ENCODE measurements at places on chromosomes 11 and 22.

- no peak for DNase-seq
Observed at GRCh38 chr11:77871855-77872254, 50.9 kb downstream of the AAMDC start.

DNA sequence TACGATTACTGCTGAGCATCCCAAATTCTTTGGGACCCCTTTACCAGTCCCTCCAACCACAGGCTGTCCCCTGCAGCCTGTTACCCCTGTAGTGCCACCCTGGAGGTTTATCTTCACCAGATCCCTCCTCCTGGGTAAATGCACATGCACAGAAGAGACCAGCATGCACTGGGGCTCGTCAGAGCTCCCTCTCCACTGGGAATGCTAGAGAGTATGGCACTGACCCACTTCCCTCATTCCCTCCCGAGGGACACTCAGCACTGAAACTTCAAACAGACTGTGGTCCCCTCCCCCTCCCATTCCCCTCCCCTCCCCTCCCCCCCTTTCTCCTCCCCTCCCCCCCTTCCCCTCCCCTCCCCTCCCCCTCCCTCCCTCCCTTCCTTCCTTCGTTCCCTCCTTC is 49.1 kb downstream of the C11orf91 start:
- no peak for DNase-seq

DNA sequence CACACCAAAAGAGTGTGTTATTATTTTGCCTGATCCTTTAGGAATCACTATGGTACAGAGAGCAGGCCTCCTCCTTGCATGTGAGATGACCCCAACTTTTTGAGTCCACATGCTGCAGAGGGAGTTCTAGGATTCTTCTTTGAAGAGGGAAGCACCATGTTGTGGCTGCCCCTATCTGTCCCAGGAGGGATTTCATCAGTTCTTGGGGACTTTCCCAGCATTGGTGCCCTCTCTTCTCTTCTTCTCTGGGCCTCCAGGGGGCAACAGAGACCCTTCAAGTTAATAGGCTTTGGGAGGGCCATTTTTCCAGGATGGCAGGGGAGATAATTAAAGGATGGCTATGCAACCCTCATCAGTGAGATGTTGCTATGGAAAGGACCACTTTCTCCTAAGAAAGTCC is 3.6 kb downstream of the MMP1 start:
- DNase-seq, result peak; percentile 68

DNA sequence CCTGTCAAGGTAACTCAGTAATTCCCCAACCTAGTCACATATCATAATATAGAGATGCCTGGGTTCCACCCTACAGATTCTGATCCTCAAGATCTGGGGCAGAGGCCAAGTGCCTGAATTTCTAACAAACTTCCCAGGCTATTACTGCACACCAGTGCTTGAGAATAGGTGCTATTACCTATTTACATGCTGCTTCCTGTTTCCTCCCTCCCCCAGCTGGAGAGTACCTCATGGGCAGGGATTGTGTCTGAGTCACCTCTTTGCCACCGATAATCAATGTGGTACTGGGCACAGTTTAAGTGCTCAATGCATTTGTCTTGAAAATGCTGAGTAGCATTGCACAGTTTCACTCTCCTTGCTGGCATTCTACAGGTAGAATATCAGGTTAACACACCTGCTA is 582.2 kb upstream of the CADM1 start:
- no peak for DNase-seq

DNA sequence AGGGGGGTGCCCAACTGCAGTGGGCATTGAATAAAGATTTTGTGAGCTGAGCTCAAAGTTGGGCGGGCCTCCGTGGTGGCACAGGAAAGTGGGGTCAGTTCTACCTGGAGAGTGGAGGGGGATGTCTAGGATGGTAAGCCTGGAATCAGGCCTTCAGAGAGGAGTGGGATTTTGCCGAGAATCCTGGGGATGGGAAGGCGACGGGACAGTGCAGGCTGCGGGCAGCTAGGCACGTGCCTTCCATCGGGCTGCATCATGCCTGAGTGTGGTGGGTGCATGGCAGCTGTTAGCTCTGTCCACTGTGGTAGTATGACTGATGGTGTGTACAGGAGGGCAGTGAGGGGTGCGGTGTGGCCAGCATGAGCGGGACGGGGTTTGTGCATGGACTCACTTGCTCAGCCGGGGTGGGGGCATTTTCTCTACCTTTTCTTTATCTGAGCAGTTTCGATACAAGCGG is 3.6 kb downstream of the SHANK3 start:
- no peak for DNase-seq

- no peak for DNase-seq
Observed at GRCh38 chr22:26602127-26602526, 12.2 kb upstream of the TPST2 start.

GRCh38 chr11:37544491-37544890 is 946.5 kb upstream of the RAG2 start:
- DNase-seq, result no peak

- no peak for DNase-seq
Observed at GRCh38 chr11:128501632-128502549, 85.5 kb downstream of the ETS1 start.

- peak; percentile 24 for DNase-seq
Observed at GRCh38 chr11:69539416-69540117, 58.1 kb downstream of the LINC01488 start.

- DNase-seq, result no peak
Observed at GRCh38 chr22:45136594-45136993, 27.1 kb upstream of the NUP50 start.

- no peak for DNase-seq
Observed at GRCh38 chr22:50527921-50528681, 1.7 kb downstream of the TYMP start.

- DNase-seq, result no peak
Observed at GRCh38 chr22:33803371-33804282, 116.6 kb downstream of the LARGE1 start.

DNA sequence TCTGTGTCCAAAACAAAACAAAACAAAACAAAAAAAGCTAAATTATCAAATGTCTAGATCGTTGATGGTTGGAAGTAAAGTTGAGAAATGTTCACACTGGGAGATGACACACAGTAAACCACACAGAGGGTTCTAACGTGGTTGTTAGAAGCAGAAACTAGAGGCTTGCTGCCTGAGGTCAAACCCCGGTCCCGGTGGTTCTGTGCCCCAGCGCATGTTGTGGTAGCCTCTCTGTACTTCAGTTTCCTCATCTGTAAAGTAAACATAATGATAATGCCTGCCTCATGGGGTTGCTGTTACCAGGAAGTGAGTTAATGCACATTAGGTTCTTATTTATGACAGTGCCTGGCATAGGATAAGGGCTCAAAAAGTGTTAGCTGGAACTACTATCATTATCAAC is 33.4 kb downstream of the PPARA start:
- no peak for DNase-seq

DNA sequence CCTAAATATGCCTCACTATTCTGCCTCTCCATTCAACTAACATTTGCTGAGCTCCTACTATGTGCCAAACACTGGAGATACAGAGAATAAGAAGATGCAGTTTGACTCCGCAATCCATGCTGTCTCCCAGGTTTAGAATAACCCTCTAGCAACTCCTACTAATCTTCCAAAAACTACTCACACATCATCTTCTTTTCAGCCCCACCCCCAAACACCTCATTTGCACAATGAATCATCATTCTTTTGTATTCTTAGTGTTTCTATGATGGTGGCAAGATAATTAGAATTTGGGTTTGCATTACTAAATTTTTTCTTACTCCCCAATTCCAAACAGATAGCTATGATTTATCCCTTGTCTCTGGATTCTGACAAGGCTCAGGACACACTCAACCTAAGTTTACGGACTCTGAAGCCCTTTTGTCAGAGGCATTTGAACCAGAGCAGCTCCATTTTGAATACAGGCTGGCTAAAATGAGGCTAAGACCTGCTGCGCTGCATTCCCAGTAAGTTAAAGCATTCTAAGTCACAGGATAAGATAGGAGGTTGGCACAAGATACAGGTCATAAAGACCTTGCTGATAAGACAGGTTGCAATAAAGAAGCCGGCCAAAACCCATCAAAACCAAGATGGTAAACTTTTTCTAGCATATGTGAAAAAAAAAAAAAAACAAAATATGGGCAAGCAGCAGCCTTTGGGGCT is 1038.9 kb downstream of the DLG2 start:
- no peak for DNase-seq

DNA sequence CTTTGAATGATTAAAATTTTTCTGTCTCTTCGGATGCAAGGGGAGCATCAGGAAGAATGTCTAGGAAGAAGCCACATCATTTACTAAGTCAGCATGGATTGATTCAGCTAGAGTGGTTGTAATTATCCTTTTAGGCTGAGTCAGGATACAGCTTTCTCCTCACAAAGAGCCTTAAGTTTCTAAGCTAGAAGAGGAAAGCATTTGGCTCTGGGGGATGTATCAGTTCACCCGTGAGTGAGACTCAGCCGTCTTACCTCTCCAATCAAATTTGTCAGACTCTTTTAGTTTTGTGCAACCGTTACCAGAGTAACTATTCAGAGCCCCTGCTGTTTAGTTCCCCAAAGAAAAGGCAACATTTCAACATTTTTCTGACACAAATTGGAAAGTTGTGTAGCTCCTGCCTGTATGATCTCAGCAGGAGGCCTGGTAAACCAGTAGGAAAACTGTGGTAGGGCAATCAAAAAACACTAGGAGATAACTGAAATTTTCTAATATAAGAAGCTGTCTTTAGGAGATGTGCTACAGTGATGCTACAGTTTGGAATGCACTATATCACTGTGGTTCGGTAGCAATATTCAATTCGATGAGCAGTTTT is 432.4 kb upstream of the LUZP2 start:
- DNase-seq, result no peak

- DNase-seq, result no peak
Observed at GRCh38 chr11:58330861-58331260, 28.0 kb downstream of the OR5B17 start.

GRCh38 chr11:28874706-28875105 is 766.5 kb downstream of the METTL15 start:
- DNase-seq, result no peak

DNA sequence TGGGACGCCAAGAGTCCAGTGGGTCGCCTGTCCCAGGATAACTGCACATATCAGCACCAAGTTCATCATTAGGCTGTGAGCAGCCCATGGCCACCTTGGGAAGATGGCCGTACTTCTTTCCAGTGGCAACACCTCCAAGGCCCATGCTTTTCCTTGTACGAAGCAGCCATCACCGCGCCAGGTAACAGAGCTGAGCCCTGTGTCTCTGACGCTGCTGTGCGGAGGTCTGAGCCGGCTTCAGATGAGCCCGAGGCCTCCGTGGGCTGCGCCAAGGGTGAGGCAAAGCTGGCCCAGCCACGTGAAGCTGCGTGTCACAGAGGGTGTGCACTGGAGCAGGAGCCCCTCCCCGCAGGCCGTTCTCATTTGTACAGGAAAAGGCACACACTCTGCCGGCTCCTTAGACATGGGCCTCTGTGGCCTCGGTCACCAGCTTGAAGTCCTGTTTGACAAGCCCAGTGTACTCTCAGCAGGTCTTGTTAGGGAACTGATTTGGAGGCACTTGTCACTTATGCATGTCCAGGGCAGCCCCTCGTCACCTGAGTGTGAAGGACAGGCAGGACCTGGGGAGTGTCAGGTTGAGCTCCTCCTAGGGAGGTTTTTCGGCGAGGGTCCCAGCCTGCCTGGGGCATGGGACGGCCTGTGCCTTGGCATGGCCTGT is 401.5 kb downstream of the TBC1D22A start:
- no peak for DNase-seq

- no peak for DNase-seq
Observed at GRCh38 chr22:37559901-37560607, at the start of gene CDC42EP1. TSS of gene CDC42EP1 (plus strand) at chr22:37560480. CDS start at chr22:37566350, 5,870 bp downstream.

GRCh38 chr22:44445307-44445680 is 52.7 kb downstream of the RTL6 start:
- no peak for DNase-seq

- no peak for DNase-seq
Observed at GRCh38 chr11:94838027-94838731, 70.0 kb downstream of the AMOTL1 start.

- DNase-seq, result peak; percentile 20
Observed at GRCh38 chr11:57276971-57277675, 40.1 kb upstream of the APLNR start.

DNA sequence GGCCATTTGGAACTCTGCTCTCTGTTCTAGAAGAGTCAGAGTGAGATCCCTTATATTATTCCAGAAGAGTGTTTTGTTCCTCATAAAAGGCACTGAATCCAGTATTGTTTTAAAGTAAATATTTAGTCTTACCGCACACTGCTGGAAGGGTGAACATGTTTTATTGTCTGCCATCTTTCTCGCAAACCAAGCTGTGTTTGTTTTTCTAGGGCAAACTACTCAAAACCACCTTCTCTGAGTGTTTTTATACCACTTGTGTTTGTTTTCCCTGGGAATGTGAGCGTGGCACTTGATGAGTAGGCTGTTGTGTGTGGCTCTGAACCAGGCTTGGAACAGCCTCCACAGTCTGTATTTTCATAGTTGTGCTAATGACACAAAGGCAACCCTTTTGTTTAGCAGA is 89.8 kb downstream of the DBX1 start:
- DNase-seq, result no peak
